ENCODE measurements at places on chromosomes 12 and 14.

DNA sequence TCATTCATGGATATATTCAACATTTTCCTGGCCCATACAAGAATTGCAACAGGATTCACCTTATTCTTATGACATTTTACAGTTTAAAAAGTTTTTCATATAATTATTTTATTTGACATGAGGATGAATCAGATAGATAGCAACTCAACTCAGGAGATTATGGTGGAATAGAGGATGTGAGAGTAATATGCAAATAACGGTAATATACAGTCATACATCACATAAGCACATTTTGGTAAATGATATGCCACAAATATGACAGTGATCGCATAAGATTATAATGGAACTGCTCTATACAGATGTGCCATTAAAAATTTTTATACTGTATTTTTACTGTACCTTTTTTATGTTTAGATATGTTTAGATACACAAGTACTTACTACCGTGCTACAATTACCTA, 24.1 kb upstream of the CRADD start:
- no peak for DNase-seq

DNA sequence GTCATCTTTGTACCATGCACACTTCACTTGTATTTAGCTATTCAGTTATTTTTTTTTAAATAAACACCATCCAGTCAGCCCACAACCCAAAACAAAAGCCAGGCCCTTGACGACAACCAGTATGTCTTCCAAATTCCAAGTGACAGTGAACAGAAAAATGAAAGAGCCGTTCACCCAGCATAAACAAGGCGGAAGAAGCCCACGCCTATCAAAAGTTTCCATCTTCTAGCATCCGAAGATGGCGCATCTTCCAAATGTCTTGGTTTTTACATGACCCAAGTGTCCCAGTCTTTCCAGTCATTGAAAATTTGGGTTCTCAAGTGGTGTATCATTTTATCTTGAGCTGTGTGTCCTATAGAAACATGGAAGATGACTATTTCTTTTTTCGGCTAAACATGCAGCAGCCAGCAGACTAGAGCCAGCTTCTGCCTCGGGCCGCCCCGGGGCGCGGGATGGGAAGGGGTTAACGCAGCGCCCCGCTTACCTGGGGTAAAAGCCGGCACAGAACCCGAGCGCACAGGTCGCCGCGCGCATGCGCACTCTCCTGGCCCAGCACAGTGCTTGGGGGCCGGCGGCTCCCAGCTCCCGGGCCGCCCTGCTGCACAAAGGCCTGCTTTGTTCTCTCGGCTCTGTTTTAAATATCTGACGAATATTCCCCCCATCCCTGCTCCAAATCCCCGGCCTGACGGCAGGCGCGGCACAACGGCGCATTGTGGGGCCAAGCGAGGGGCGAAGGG, 164.8 kb downstream of the ZFP36L1 start:
- no peak for DNase-seq

DNA sequence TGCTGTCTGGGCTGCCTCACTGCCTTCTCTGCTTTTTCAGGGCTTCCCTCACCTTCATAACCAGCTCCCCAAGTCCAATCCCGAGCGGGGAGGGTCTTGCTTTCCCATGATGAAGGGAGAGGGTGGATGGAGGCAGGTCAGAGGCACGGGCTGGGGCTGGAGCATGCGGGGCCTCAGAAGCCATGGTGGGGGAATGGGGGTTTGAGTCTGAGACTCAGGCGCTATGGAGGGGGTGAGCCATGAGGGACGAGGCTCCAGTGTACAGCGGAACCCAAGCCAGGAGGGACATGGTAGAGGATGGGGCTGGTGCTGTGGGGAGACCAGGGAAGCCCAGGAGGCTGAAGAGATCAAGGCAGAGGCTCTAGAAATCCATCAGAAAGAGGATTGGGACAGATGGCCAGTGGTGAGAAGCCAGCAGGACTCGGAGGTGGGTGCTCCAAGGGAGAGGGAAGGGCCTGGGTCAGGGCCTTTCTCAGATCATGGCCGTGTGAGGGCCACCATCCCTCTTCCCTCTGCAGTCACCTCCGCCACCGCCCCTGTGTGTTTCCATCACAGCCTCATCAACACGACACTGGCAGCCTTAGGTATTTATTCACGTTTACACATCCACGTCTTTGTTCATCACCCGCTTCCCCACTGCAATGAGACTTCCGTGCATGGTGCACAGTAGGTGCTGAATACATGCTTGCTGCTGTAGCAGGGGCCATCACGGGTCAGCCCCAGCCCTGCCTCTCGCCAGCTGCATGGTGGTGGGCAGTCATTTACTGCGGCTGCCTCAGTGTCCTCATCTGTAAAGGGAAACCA, 144.7 kb downstream of the ADGRD1 start:
- DNase-seq: no peak

DNA sequence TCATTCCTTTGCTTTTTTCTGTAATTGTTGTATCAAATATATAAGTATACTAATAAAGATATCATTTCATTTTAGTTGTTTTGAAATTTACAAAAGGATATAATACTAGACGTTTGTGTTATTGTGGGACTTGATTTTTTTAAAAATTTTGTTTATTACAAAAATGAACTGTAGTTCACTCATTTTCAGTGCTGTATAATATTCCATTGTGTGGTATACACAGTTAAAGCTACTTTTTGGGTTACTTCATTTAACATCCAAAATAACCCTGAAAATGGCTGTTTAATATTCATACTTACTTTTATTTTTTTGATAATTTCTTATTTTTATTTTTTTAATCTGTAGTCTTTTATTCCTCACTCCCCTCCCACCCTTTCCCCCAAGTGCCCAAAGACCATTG, 21.4 kb downstream of the SLC38A2 start:
- DNase-seq: no peak
